ENCODE measurements at places on chromosomes 5 and 9. TPM values are rescaled to one million over a fixed set of nuclear protein-coding genes. Genes with fewer than 3 reads are reported as not detected.
A peak's percentile ranks its signal among the peaks of the same experiment; 100 is the strongest.

- peaks cover 7% of the 10 kb centered on the region for H3K27me3 ChIP-seq
- no peak overlapping the region for H3K4me3 ChIP-seq
- H3K4me1 ChIP-seq: peaks cover 10% of the 10 kb centered on the region
- DNase-seq: peak; percentile 67
- H3K36me3 ChIP-seq: no peaks in the 10 kb centered on the region
Observed at GRCh38 chr5:180589771-180590542, 1.3 kb downstream of the SCGB3A1 start.

EIF4EBP3 gene
- total RNA-seq: 11.8 TPM

- no peak overlapping the region for H3K4me3 ChIP-seq
- no peak overlapping the region for H3K27ac ChIP-seq
- peaks cover 2% of the 10 kb centered on the region for H3K36me3 ChIP-seq
- no peak for DNase-seq
- no peaks in the 10 kb centered on the region for H3K4me1 ChIP-seq
Observed at GRCh38 chr5:109281136-109281690, 128.6 kb downstream of the PJA2 start.

DNA sequence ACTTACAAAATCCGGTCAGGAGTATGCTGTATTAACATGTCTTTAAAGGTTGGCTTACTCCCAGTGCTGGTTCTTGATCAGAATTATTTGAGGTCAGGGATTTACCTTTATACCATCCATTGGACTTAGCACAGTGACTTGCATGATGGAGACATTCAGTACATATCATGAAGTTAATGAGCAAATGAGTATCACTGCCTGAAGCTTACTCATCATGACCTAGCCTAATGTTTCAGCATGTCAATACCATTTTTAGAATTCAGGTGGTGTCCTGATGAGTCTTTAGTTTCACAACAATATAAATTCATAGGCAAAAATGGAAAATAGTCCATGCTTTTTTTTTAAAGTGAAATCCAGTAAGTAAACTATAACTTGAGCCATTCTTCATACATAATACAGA lies 226.0 kb upstream of the C9orf72 start:
- DNase-seq: no peak
- no peaks in the 10 kb centered on the region for H3K36me3 ChIP-seq
- no peaks in the 10 kb centered on the region for H3K27me3 ChIP-seq
- no peaks in the 10 kb centered on the region for H3K4me1 ChIP-seq

GABRA1 gene
- total RNA-seq: not detected

TAL2 gene
- not detected for total RNA-seq

OBP2B gene
- total RNA-seq: not detected

- no peaks in the 10 kb centered on the region for H3K36me3 ChIP-seq
- no peaks in the 10 kb centered on the region for H3K4me1 ChIP-seq
- H3K27me3 ChIP-seq: no peaks in the 10 kb centered on the region
- DNase-seq: no peak
Observed at GRCh38 chr5:151378616-151379015, 31.3 kb upstream of the SLC36A2 start.

- no peaks in the 10 kb centered on the region for H3K36me3 ChIP-seq
- H3K27me3 ChIP-seq: peaks cover 4% of the 10 kb centered on the region
- H3K4me1 ChIP-seq: no peaks in the 10 kb centered on the region
- H3K27ac ChIP-seq: no peak overlapping the region
Observed at GRCh38 chr5:126403876-126404275, 19.3 kb upstream of the GRAMD2B start.

PCDHGA12 gene
- total RNA-seq: not detected

DNA sequence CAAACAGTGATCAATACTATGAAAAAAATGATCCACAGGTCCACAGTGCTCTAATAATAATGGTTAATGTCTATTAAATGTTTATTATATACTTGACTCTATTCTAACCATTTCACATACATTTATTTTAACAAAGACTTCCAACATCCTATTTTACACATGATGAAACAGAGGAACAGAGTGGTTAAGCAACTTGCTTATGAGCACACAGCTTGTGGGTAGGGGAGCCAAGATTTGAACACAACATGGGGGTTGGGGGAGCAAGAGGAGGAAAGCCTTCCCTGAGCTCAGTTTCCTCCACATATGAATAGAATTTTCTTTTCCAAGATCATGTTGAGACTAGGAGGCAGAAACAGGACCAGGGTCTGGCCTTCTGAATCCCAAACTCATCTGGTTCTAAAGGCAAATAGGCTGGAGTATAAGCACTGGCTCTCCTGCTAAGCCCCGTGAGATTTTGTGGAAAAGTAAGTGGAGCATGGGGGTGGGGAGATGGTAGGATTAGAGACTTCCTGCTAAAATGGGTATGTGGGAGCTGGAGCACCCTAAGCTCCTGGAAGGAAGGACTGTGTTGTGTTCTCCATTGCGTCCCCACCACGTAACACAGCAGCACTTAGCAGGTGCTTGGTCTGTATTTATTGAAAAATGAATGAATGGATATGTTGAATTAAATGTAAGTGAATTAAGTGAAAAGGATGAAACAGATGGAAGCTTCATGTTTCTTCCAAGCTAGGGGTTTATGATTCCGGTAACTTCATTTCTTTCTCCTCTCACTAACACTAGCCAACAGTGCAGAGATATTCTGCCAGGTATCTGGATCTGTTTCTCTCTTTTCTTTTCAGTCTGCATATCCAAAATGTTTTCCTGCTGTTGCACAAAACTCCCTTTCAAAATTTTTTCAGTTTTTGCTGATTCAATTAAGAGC lies 26.9 kb upstream of the GALNT10 start:
- no peaks in the 10 kb centered on the region for H3K36me3 ChIP-seq
- no peak overlapping the region for H3K27ac ChIP-seq
- no peak for DNase-seq
- no peaks in the 10 kb centered on the region for H3K4me1 ChIP-seq
- peaks cover 15% of the 10 kb centered on the region for H3K27me3 ChIP-seq

DNA sequence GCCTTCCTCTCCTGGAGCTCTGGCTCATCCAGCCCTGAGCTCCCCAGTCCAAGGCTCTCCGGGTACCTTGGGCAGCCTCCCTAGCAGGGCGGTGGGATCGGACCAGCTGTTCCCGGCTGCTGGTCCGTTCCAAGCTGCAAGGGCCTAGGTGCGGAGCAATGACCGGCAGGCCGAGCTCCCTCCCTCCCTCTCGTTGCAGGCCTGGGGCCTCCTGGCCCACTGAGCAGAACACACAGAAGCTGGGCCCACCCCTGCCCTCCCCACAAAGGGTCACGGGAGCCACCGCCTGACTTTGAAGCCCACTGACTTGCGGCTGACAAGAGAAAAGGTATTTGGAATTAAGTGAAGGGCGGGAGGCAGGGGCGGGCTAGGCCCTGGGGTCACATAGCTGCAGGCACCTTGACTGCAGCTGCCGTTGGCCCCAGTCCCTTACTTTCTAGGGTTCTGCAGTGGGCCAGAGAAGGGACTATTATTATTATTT lies 104.7 kb upstream of the IER5L start:
- no peaks in the 10 kb centered on the region for H3K27me3 ChIP-seq
- H3K4me3 ChIP-seq: no peak overlapping the region

DNA sequence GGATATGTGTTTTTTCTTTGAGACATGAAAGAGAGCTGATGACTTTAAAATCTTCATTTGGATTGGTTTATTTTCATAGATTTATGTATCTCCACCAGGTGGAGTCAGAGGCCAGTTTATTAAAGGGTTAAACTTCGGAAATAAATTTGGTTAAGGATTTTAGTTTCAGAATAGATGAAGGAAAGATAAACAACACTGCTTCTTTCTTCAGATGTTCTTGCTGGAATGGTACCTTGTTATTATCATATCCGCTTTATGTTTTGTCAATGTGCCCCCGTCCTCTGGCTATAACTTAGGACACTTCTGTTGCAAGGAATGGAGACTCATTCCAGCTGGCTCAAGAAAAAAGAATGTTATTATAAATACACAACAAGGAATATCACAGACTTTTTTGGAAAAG lies 81.2 kb downstream of the ALDH1A1 start:
- H3K4me1 ChIP-seq: no peaks in the 10 kb centered on the region
- no peaks in the 10 kb centered on the region for H3K27me3 ChIP-seq
- no peaks in the 10 kb centered on the region for H3K36me3 ChIP-seq
- no peak overlapping the region for H3K4me3 ChIP-seq
- DNase-seq: no peak

DNA sequence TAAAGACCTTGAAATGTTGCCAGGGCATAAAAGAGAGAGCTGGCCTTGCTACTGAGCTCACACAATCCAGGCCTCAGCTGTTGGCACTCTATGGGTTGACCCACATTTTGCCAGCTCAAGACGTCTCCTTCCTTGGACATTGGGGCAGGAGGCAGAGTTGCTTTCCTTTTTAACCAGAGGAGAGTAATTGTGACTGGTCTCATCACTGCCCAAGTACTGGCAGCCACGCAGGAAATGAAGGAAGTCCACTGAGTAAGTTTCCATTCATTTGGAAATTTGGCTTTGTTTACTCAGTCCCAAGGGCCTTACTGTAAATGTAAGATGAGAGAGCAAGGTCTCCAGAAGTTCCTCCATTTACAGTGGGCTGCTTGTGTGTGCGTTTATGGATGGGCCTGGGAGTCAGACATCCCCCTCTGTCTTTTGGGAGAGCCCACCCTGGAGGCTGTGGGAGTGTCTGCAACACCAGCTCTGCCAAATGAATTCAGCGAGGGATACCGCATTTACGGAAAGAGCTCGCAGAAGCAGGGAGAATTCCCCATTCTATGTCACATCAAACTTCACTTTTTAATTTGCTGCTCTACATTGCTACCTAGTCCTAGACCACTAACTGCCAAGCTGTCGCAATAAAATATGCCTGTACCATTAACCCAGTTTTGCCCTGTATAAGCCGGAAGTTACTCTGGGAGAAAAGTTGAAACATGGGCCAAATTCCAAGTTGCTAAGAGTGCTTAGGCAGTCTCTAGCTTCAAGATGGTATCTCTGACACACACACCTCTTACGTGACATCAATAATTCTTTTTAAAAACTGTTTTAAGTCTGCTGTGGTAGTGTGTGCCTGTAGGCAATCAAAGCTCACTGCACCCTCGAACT lies 24.5 kb upstream of the PDZD2 start:
- no peaks in the 10 kb centered on the region for H3K36me3 ChIP-seq
- no peak overlapping the region for H3K27ac ChIP-seq
- H3K4me1 ChIP-seq: no peaks in the 10 kb centered on the region
- H3K4me3 ChIP-seq: no peak overlapping the region
- no peak for DNase-seq
- H3K27me3 ChIP-seq: peaks cover 5% of the 10 kb centered on the region

DNA sequence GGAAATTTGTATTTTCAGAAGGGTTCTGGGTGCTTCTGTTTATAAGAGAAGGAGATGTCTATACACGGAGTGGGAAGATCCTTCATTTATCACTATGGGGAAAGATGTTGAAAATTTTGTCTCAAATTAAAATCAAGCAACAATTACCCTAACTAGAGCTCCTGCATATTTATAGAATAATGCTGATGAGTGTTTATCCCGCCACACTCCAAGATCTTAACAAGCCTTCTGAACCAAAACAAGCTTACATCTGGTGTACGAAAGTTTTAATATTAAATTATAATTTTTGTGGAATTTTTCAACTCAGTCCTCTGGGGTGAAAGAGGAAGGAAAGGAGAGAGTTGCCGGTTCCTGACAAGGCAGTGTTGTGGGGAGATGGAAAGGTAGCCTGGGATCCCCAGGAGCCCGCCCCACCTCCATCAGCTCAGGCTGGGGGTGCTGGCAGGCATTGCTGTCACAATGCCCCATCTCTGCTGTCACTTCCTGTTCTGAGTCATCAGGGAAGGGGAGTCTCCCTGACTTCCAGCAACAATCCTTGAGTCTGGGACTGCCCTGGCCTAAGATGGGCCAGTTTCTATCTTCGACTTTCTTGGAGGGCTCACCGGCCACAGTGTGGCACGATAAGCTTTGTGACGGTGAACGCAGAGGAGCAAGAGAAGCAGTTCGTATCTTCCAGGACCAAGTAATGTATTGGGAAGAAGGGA lies 64.5 kb downstream of the ERAP1 start:
- peaks cover 97% of the 10 kb centered on the region for H3K36me3 ChIP-seq
- no peaks in the 10 kb centered on the region for H3K4me1 ChIP-seq
- no peak overlapping the region for H3K4me3 ChIP-seq
- H3K27ac ChIP-seq: no peak overlapping the region

GRCh38 chr5:17429353-17429752 lies 68.7 kb upstream of the TAF11L2 start:
- no peak overlapping the region for H3K4me3 ChIP-seq
- H3K27me3 ChIP-seq: no peaks in the 10 kb centered on the region
- H3K27ac ChIP-seq: no peak overlapping the region
